ENCODE measurements at places on chromosomes 12 and 14.

DNA sequence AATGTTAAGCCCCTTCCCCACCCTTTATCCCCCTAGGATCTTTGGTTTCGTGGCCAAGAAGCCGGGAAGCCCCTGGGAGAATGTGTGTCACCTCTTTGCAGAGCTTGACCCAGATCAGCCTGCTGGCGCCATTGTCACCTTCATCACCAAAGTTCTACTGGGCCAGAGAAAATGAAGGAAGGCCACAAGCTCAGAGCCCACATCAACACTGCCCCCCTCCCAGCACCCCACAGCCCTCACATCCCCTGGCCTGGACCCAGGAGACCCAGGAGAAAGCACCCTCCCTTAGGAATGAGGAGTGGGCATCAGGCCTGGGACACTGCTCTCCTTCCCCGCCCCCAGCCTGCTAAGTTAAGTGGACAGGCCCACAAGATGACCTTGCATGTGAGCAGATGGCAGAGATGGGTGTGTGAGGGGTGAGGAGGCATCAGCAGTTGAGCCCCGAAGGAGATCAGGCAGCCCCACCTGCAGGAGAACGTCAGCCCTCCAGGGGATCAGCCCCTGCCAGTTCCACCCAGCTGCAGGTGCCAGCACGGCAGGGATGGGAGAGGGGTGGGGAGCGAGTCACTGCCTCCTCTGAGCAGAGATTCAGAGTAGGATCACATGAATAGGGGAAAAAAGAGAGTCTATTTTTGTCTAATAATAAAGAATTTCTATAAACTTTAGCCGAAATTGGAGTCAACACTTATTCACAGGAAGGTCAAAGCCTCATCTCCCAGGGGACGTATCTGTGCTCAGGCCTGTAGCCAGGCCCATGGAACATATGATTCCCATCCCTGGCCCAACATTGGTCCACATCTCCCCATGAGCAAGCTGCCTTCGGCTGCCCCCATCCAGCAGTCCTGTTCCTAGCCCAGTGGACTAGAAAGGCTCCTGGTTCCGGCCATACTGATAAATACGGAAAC lies 14.1 kb downstream of the TNS2 start:
- H3K4me1 ChIP-seq = peaks cover 56% of the 10 kb centered on the region
- H3K4me3 ChIP-seq = no peak overlapping the region
- peaks cover 21% of the 10 kb centered on the region for H3K36me3 ChIP-seq
- DNase-seq = no peak
- peak overlapping the region; percentile 78 for H3K27ac ChIP-seq

DNA sequence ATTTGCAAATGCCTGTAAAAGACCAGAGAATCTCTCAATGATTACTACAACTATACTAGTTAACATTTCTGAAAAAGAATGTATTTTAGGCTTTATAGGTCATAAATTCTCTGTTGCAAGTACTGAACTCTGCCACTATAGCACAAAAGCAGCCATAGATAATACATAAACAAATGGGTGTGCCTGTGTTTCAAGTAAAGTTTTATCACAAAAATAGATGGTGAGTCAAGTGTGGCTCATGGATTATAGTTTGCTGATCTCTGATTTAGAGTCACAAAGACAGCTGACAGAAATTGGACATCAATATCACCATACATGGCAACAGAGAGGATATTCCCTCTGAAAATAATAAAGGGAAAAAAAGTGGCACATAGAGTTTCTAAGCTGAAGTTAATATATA lies 68.1 kb downstream of the FSCB start:
- H3K27me3 ChIP-seq = no peaks in the 10 kb centered on the region
- no peaks in the 10 kb centered on the region for H3K4me1 ChIP-seq
- no peak for DNase-seq
- H3K4me3 ChIP-seq = no peak overlapping the region
- no peak overlapping the region for H3K27ac ChIP-seq
- no peaks in the 10 kb centered on the region for H3K36me3 ChIP-seq

DNA sequence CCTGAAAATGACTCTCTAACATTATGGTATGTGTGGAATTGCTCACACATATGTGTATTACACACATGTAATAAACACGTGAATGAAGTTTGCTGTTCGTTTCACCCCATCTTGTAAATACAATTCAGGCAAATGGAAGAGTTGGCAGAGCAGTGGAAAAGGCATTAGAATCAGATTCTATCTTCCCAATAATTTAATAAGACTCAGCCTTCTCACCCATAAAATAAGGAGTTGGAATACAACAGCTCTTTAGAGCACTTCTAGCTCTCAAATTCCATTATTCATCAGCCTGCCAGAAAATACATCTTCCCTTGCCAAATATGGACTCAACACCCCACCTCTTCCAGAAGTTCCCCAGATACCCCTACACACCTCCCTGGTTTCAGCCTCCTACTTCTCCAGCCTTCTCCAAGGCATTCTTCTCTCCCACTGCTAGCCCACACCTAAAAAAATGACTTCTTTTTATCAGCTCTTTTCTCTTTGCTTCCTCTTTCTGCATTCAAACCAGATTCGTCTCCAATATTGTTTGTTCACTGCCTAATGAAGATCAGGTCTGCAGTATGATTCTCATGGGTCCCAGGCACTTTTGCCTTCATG lies 66.2 kb upstream of the DYRK2 start:
- H3K27ac ChIP-seq = no peak overlapping the region
- H3K4me3 ChIP-seq = no peak overlapping the region
- no peaks in the 10 kb centered on the region for H3K27me3 ChIP-seq
- H3K36me3 ChIP-seq = no peaks in the 10 kb centered on the region

DNA sequence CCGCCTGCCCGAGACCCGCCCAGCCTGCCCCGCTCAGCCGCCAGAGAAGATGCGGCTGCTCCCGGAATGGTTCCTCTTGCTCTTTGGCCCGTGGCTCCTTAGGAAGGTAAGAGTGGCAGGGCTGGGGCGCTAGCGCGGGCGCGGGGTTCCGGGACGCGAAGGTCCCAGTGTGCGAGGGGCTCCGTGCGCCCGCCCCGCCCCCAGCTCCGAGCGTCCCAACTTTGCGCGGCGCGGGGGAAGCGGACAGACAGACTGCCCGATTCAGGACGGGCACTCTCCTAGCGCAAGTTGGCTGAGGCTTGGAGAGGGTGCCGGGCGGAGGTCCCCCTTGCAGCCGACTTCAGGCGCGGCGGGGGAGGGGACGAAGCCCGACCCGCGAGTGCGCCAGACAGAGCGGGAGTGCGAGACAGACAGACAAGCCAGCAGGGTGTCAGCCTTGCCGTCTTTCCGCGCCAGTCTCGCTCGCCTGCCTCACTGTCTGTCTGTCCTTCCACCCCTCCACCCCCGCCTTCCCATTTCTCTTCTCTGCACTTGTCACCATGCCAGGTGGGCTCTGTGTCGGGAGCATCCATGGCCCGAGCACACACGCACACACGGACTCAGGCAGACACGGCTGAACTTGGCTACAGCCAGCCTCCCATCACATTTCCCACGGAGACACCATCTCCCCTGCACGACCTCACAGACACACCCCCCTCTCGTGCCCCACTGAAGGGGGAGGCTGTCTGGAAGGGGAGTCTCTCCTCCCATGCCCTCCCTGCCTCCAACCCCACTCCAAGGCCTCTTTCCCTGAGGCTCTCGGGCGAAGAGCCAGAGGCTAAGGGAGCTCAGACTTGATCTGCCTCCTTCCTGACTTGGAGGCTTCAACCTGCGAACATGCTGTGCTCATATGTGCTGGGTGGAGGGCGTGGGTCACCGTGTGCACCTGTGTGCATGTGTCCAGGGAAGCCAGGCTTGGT lies 606 bp downstream of the NXPH4 start:
- H3K4me1 ChIP-seq = peaks cover 36% of the 10 kb centered on the region
- DNase-seq = no peak
- no peaks in the 10 kb centered on the region for H3K36me3 ChIP-seq
- H3K27ac ChIP-seq = no peak overlapping the region
- H3K4me3 ChIP-seq = peak overlapping the region; percentile 51

DNA sequence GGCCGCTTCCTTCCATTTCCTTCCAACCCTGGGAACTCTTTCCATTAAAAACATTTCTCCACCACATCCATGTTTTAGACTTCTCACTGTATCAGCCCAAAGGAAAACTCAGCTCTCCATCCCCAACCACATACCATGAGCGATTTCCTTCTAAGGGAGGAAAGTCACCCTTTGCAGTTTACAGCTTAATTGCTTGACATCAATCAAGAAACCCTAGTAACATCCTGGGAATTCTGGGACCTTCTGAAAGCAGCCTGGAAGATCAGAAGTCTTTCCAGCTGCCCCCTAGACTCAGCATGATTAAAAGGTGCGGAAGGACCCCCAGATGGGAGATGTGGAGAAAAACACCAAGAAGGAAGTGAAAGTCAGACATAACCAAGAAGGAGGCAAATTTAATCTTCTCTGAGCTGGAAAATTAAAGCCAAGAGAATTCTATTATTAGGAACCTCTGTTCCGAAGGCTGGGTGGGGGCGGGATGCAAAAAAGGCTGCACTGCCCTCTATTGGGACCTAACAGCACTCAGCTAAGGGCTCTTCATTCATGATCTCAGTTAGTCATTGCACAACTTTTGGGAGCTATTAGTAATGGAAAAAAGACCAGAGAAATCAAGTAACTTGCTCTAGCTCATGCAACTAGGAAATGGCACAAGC lies 73.3 kb upstream of the PLXNC1 start:
- peak; percentile 78 for DNase-seq
- H3K4me3 ChIP-seq = no peak overlapping the region
- H3K36me3 ChIP-seq = no peaks in the 10 kb centered on the region
- H3K4me1 ChIP-seq = peaks cover 8% of the 10 kb centered on the region
- peak overlapping the region; percentile 42 for H3K27ac ChIP-seq

DNA sequence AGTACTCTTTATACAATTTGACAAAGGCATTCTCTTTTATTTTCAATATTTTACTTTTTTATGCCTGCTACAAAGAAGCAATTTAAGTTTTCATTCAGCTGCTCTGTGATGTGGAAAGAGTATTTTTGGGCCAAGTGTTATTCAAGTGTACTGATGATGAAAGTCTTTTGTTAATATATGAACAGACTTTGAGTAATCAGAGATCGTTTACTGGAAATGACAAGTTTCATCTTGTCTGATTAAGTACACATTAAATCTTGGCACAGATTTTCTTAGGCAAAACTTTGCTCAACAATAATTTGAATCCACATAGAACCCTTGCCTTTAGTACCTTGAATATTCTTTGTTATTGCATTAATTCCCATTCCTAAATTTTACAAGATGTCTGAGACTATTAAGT lies 13.3 kb upstream of the PZP start:
- H3K27ac ChIP-seq = peak overlapping the region; percentile 23
- no peaks in the 10 kb centered on the region for H3K4me1 ChIP-seq
- H3K36me3 ChIP-seq = no peaks in the 10 kb centered on the region
- no peak overlapping the region for H3K4me3 ChIP-seq
- H3K27me3 ChIP-seq = no peaks in the 10 kb centered on the region
- DNase-seq = no peak

GRCh38 chr12:96221391-96221790 lies 27.2 kb downstream of the ELK3 start:
- no peaks in the 10 kb centered on the region for H3K27me3 ChIP-seq
- H3K36me3 ChIP-seq = peaks cover 23% of the 10 kb centered on the region
- peaks cover 46% of the 10 kb centered on the region for H3K4me1 ChIP-seq
- no peak overlapping the region for H3K4me3 ChIP-seq
- H3K27ac ChIP-seq = no peak overlapping the region

GRCh38 chr12:79645235-79645630 lies 45.5 kb downstream of the PAWR start:
- H3K4me3 ChIP-seq = no peak overlapping the region
- DNase-seq = no peak

- no peaks in the 10 kb centered on the region for H3K4me1 ChIP-seq
- no peaks in the 10 kb centered on the region for H3K36me3 ChIP-seq
- H3K27ac ChIP-seq = no peak overlapping the region
These were observed 239.7 kb downstream of the SLC2A13 start for GRCh38 chr12:39866135-39866534.

Data from upper lobe of left lung (tissue), 6 donors.